ENCODE measurements at places on chromosomes 7 and 10.

GRCh38 chr10:63587191-63587590 is 66.0 kb downstream of the REEP3 start:
- no peak for DNase-seq

- DNase-seq = no peak
These were observed 135.0 kb downstream of the NT5C2 start for GRCh38 chr10:103058034-103058433.

DNA sequence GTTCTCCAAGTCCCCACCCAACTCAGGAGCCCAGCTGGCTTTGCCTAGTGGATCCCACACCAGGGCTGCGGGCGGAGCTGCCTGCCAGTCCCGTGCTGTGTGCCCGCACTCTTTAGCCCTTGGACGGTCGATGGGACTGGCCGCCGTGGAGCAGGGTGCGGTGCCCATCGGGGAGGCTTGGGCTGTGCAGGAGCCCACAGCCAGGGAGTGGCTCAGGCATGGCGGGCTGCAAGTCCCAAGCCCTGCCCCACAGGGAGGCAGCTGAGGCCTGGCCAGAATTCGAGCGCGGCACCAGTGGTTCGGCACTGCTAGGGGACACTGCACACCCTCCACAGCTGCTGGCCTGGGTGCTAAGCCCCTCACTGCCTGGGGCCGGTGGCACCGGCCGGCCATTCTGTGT is 159.7 kb downstream of the ANKRD30A start:
- DNase-seq = no peak

GRCh38 chr10:10677479-10677878 is 340.2 kb upstream of the CELF2 start:
- peak; percentile 78 for DNase-seq

- peak; percentile 72 for DNase-seq
These were observed 99.6 kb upstream of the DIP2C start for GRCh38 chr10:788796-789748.

DNA sequence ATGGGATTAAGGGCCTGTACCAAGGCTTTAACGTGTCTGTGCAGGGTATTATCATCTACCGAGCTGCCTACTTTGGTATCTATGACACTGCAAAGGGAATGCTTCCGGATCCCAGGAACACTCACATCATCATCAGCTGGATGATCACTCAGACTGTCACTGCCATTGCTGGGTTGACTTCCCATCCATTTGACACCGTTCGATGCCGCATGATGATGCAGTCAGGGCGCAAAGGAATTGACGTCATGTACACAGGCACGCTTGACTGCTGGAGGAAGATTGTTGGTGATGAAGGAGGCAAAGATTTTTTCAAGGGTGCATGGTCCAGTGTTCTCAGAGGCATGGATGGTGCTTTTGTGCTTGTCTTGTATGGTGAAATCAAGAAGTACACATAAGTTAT is 18.2 kb downstream of the LSM5 start:
- no peak for DNase-seq

DNA sequence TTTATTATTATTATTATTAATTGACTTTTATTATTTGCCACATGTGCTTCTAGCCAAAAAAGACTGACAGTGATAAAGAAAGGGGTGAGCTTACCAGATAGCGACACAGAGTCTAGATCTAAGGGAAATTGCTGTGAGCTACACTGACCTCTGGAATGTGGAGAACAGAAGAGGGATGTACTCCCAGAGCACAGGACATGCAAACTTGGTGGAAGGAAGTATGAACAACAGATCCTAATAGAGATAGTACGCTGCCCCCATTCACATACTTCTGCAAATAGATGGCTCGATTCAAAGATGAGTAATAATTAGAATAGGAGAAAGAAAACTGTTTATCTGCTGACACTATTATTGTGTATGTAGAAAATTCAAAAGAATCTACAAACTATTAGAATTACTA is 109.3 kb upstream of the HPS1 start:
- no peak for DNase-seq

- no peak for DNase-seq
These were observed 80.6 kb upstream of the TBX20 start for GRCh38 chr7:35334506-35334905.

GRCh38 chr10:110407301-110408170 is 90.2 kb upstream of the DUSP5 start:
- DNase-seq = no peak

DNA sequence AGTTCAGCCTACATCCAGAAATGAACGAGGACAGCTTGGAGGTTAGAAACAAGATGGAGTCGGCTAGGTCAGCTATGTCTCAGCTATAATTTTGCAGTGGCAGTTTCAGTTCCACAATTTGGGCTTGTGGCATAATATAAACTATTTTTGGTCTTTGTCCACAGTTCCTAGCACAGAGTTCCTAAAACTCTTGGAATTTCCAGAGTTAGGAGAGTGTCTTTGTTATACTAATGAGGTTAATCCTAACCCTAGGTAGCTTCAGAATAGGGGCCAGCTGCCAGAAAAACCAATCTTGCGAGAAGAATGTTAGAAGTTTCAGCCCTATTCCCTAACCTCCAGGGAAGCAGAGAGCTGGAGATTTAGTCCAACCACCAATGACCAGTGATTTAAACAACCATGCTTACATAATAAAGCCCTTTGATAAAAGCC is 131.9 kb downstream of the AKR1D1 start:
- peak; percentile 77 for DNase-seq

GRCh38 chr7:71386152-71386785 is 254.3 kb downstream of the GALNT17 start:
- no peak for DNase-seq

- DNase-seq = no peak
These were observed 39.5 kb upstream of the PPP1R17 start for GRCh38 chr7:31647511-31647910.
